ENCODE measurements at places on chromosomes 1 and 21. TPM values are rescaled to one million over a fixed set of nuclear protein-coding genes. Genes with fewer than 3 reads are reported as not detected.

DNA sequence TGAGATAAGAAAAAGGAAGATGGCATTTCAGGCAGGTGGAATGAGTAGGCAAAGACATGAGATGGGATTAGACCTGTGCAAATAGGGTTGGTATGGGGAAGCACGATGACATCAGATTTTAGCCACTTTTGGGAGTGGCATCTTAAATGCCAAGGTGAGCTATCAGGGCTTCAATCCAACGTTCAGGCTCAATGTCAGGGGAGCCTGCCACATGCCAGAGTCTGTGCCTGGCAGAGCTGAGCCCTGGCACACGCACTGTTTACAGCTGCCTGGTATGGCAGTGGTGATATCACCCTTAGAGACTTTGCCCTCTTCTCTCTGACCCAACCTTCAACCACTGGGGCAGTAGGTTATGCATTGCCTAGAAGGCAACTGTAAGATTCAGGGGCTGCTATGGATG, 1.1 kb upstream of the GUCA2B start:
- H3K4me1 ChIP-seq, result no peaks in the 10 kb centered on the region
- no peaks in the 10 kb centered on the region for H3K36me3 ChIP-seq
- peaks cover 16% of the 10 kb centered on the region for H3K27me3 ChIP-seq
- DNase-seq, result no peak

The RGS1 gene
- 52.9 TPM for total RNA-seq

- peaks cover 74% of the 10 kb centered on the region for H3K36me3 ChIP-seq
- DNase-seq, result no peak
- H3K4me1 ChIP-seq, result peaks cover 56% of the 10 kb centered on the region
- H3K27me3 ChIP-seq, result no peaks in the 10 kb centered on the region
Observed at GRCh38 chr1:206582971-206583706, 29.1 kb downstream of the EIF2D start.

- peaks cover 15% of the 10 kb centered on the region for H3K4me1 ChIP-seq
- peak overlapping the region; percentile 50 for H3K27ac ChIP-seq
- DNase-seq, result no peak
- peaks cover 41% of the 10 kb centered on the region for H3K36me3 ChIP-seq
- H3K4me3 ChIP-seq, result no peak overlapping the region
Observed at GRCh38 chr1:66998972-66999371, 55.0 kb downstream of the SLC35D1 start.

DNA sequence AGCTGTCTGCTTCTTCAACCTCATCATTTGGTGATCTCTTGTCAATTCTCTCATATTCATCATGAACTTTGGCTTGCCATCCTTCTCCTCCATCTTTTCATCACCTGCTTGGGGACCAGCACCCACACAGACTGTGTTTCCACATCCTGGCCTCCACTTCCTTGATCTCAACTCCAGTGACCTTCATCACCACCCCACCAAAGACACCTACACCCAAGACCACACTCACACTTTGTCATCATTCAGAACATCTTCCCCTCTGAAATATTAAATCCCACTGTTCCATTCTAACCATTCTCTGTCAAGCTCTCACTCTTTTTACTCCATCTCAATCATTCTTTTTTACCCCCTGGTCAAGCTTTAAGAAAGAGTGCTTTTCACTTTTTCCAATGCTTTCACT, 115.5 kb upstream of the VAV3 start:
- H3K4me1 ChIP-seq, result peaks cover 60% of the 10 kb centered on the region
- H3K27ac ChIP-seq, result peak overlapping the region; percentile 26
- DNase-seq, result no peak
- no peaks in the 10 kb centered on the region for H3K36me3 ChIP-seq
- H3K27me3 ChIP-seq, result no peaks in the 10 kb centered on the region

The KCNE1 gene
- total RNA-seq, result 0.10 TPM

- peaks cover 61% of the 10 kb centered on the region for H3K36me3 ChIP-seq
- H3K4me1 ChIP-seq, result peaks cover 52% of the 10 kb centered on the region
- DNase-seq, result no peak
- peak overlapping the region; percentile 51 for H3K27ac ChIP-seq
- H3K4me3 ChIP-seq, result no peak overlapping the region
Observed at GRCh38 chr1:22105611-22106207, 37.2 kb downstream of the WNT4 start.

GRCh38 chr1:184254849-184255248, 132.0 kb upstream of the C1orf21 start:
- H3K27me3 ChIP-seq, result peaks cover 14% of the 10 kb centered on the region
- no peak overlapping the region for H3K4me3 ChIP-seq
- no peaks in the 10 kb centered on the region for H3K4me1 ChIP-seq
- H3K27ac ChIP-seq, result no peak overlapping the region
- H3K36me3 ChIP-seq, result no peaks in the 10 kb centered on the region

GRCh38 chr1:30403726-30404125, 319.7 kb downstream of the MATN1 start:
- no peaks in the 10 kb centered on the region for H3K4me1 ChIP-seq
- H3K27me3 ChIP-seq, result peaks cover 11% of the 10 kb centered on the region
- DNase-seq, result no peak
- no peak overlapping the region for H3K27ac ChIP-seq
- no peaks in the 10 kb centered on the region for H3K36me3 ChIP-seq

The SPRR1A gene
- not detected for total RNA-seq

GRCh38 chr1:63408331-63408730, 40.9 kb downstream of the ALG6 start:
- no peak overlapping the region for H3K4me3 ChIP-seq
- no peak for DNase-seq
- H3K27ac ChIP-seq, result no peak overlapping the region
- H3K4me1 ChIP-seq, result no peaks in the 10 kb centered on the region
- H3K36me3 ChIP-seq, result peaks cover 68% of the 10 kb centered on the region
- H3K27me3 ChIP-seq, result no peaks in the 10 kb centered on the region
